Right kidney (tissue), 9 donors: ENCODE measurements at places on chromosomes 2 and 18.
A peak's percentile ranks its signal among the peaks of the same experiment; 100 is the strongest.

DNA sequence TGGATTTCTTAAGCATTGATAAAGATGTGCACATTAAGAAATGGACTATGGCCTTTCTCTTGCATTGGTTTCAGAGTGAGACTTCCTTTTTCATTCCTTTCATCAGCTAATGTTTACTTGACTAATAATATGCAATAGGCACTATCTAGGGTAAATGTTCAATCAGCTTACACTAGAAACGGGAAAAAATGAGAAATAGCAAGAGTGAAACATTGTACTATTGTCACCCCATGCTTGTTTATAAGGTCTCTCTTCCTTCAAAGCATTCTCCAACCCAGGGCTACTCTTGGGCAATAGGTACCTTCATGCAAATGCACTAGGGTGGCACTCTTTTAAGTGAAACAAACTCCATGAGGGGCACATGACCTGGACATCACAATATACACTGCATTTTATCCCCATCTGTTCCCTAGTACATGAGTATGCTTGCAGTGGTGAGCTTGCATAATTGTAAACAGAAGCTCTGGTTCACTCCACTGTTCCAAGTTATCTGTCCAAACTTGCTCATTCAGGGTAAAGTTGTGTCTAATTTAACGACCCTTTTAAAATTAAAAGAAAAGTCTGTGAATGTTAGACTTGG lies 402.3 kb downstream of the ERBB4 start:
- DNase-seq = no peak

DNA sequence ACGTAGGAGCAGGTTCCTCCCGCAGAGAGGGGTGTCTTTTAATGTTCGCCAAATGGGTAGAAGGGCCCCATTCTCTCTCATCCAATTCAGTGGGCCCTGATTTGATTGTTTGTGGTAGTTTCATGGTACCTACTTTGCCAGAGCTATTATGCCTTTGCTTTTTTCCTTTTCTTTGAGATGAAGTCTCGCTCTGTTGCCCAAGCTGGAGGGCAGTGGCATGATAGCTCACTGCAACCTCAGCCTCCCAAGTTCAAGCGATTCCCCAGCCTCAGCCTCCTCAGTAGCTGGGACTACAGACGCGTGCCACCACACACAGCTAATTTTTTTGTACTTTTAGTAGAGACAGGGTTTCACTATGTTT lies 59.7 kb downstream of the DDX1 start:
- no peak for DNase-seq

DNA sequence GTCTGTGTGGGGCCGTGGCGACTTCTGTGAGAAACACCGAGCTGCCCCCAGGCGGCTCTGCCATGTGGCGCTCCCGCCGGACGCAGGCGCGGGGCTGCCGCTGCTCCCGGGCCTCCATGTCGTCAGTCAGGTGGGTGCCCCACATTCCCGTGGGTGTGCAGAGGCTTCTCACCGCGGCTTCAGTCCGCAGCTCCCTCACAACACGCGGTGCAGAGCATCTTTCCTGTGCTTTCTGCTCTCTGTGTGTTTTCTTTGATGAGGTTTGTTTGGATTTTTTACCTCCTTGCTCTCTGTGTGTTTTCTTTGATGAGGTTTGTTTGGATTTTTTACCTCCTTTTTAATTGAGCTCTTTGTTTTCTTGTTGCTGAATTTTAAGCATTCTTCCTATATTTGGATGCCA lies 13.0 kb downstream of the AQP12A start:
- DNase-seq = no peak

- DNase-seq = no peak
Measured at GRCh38 chr2:114688241-114688640, 245.8 kb downstream of the DPP10 start.

GRCh38 chr2:84905181-84906107 lies at the start of gene TMSB10:
TMSB10 (plus strand) TSS chr2:84905656.
- peak; percentile 91 for DNase-seq

DNA sequence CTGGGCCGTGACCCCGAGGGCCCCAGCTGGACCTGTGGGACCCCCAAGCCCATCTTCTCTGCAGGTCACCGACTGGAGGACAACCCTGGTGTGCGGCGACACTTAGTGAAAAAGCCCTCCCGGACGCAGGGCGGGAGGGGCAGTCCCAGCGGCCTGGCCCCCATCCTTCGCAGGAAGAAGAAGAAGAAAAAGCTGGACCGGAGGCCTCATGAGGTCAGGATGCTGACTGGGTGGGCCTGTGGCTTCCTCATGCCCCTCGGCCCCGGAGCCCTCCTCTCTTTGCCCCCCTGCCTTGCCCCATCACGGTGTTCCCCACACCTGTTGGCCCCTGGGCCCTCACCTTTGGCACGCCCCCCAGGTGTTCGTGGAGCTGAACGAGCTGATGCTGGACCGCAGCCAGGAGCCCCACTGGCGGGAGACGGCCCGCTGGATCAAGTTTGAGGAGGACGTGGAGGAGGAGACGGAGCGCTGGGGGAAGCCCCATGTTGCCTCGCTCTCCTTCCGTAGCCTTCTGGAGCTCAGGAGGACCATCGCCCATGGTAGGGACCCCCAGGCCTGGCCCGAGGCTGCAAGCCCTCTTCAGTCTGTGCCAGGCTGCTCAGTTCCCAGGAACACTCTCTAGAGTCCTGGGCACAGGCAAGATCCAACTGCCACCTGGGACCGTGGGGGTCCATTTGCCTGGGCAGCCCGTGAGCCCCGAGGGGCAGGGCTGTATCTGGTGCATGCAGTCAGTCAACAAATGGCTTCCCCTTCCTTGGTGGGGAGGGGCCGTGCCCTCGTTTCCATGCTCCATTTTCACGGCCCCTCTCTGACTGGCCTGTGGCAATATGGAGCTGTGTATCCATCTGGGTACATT lies 4.7 kb downstream of the SLC4A3 start:
- no peak for DNase-seq

- DNase-seq = no peak
Measured at GRCh38 chr2:118803012-118803411, 44.4 kb downstream of the EN1 start.

DNA sequence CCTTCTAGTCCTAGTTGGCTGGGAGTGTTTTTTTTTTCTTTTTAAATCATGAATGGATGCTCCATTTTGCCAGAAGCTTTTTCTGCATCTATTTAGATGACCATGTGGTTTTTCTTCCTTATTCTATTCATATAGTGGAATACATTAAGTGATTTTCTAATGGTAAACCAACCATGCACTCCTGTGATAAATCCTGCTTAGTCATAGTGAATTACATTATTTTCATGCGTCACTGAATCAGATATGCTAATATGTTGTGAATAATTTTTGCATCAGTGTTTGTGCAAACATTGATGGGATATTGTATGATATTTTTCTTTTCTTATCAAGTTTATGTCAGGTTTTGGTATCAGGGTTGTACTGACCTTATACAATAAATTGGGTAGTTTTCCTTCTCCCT lies 229.3 kb upstream of the REV1 start:
- no peak for DNase-seq
